ENCODE measurements at places on chromosomes 7 and 10. TPM values are rescaled to one million over a fixed set of nuclear protein-coding genes. Genes with fewer than 3 reads are reported as not detected.

Gene RBP4
- not detected for total RNA-seq

Gene MKI67
- total RNA-seq = 23.7 TPM

Gene PON2
- total RNA-seq = 80.4 TPM

Gene CPA2
- total RNA-seq = not detected

Gene TET1
- 2.8 TPM for total RNA-seq

Gene MYOZ1
- not detected for total RNA-seq

Gene NUPR2
- not detected for total RNA-seq

Gene FGL2
- total RNA-seq = not detected

Gene PLXDC2
- total RNA-seq = 4.3 TPM

Gene BTBD16
- not detected for total RNA-seq

Gene CRHR2
- total RNA-seq = not detected

Gene CCDC126
- total RNA-seq = 5.2 TPM

Gene ATOH7
- not detected for total RNA-seq

Gene SEMA3C
- 388 TPM for total RNA-seq

Gene HOXA5
- 1.7 TPM for total RNA-seq

Gene PLXNA4
- under 0.01 TPM for total RNA-seq

Gene ZCWPW1
- 4.3 TPM for total RNA-seq

Gene SRRM3
- 4.6 TPM for total RNA-seq

Gene MSMB
- not detected for total RNA-seq

Gene AEBP1
- 90.4 TPM for total RNA-seq

Gene COMMD3
- 38.3 TPM for total RNA-seq

Gene TLX1
- not detected for total RNA-seq

Gene SLC13A4
- not detected for total RNA-seq

Gene PROSER2
- total RNA-seq = 4.3 TPM

Gene BMPER
- total RNA-seq = 0.35 TPM

Gene HOXA10
- 24.8 TPM for total RNA-seq

Gene HERPUD2
- 15.4 TPM for total RNA-seq

Gene TFEC
- total RNA-seq = not detected

Gene VGF
- 0.53 TPM for total RNA-seq

Gene TRIM73
- not detected for total RNA-seq

Gene CYP3A4
- not detected for total RNA-seq

Gene CHAT
- total RNA-seq = not detected

Gene HIPK2
- total RNA-seq = 3.5 TPM

Gene LLCFC1
- not detected for total RNA-seq

Gene VSTM4
- total RNA-seq = under 0.01 TPM

Gene CPVL
- 2.6 TPM for total RNA-seq

Gene ZNF488
- total RNA-seq = not detected

Gene TMEM178B
- not detected for total RNA-seq

Gene SUMF2
- total RNA-seq = 263 TPM

Measured in myometrial cell (primary cell).